Stimulated activated CD4-positive, alpha-beta T cell treated with anti-CD3 and anti-CD28 coated beads, Interleukin-2, amount 100 ng/mL, for 24 hours (primary cell): ENCODE measurements at places on chromosomes 2 and 18.

- DNase-seq: no peak
These were observed 141.7 kb upstream of the GPC1 start for GRCh38 chr2:240293557-240294461.

GRCh38 chr18:6807515-6808257, 78.2 kb downstream of the ARHGAP28 start:
- no peak for DNase-seq

GRCh38 chr2:48515513-48515985, 14.4 kb upstream of the STON1 start:
- no peak for DNase-seq

DNA sequence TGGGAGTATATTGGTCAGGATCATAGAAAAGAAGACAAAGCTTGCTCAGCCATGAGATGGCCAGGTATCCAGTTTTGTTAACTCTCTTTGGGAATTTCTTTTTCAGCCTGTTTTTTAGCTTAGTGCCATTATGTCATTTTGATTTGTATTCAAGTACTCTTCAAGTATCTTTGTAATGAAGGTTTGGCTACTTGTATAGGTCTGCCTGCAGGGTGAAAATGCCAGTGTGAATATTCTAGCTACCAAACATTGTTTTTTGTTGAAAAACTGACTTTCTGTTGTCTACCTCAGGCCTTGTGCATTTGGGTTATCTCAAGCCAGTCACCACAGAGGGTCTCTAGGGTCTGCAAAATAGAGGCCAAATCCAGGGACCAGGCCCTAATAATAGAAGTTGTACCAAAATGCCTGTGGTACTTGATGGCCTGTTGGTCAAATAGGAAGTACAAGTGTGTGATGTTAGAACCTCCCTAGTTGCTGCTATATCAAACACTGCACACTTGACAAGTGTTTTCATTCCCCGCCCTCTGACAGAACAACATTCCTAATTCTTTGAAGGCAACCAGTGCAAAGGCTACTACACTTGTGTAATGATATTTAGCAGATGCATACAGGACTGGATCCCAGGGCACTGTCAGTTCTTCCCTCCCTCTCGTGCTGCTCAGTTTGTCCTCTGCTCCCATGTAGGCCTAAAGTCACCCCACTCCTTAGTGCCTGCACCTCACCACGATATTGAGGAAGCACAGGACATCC, 36.4 kb downstream of the RNMT start:
- DNase-seq: no peak

DNA sequence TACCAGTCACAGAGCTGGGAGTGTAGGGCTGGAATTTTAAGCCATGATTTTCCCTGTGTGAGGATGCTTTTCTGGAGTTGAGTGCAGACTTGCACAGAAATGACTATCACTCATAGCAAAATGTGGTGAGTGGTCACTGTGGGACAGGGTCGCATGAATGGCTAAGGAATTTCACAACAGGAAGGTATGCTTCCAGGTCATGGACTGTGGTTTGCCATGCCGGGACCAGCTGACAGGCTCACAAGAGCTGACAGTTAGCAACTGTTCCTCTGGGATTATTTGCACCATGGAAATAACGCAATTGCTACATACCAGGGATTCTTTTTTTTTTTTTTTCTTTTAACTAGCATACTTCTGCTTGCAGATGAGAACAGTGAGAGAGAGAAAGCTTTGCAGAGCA, 3.8 kb upstream of the UXS1 start:
- DNase-seq: no peak
